ENCODE measurements at places on chromosomes 1 and 21.

DNA sequence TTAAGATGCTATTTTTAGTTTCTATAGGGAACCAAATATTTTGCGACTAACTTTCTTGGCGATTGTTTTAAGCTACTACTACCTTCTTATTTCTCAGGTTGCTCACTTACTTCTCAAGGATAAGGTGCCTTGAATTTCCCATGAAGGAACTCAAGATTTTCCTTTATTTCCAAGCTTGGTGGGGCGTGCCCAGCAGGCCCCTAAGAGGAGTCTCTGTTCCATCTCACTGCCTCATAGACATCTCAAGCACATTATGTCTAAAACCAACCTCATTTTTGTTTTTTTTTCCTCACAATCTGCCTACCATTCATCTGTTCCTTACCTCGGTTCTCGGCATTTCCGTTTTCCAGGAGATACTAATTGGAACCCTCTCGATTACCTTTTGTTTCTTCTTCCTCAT is 421.9 kb downstream of the DISC1 start:
- no peak for DNase-seq

- DNase-seq, result no peak
Measured at GRCh38 chr1:215292932-215293331, 210.4 kb downstream of the KCNK2 start.

DNA sequence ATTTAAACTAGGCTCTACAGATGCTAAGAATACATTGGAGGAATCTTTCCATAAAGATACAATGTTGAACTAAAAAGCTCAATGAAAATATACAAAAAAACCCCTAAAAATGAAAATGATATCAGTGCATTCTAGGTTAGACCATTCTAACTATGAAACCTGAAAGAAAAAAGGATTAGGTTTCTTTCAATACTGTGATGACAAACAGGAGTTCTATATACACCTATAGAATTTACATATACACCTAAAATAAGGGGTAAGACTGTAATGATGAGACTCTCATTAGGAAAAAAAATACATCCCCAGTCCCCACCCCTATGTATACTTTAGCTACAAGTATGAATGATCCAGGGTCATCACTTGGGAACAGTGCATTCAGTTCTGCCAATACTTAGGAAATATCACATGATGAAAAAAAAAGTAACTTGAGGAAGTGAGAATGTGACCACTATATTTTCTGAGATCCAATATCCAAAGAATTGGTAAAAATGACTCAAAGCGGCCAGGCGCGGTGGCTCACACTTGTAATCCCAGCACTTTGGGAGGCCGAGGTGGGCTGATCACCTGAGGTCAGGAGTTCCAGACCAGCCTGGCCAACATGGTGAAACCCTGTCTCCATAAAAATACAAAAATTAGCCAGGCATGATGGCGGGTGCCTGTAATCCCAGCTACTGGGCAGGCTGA is 26.3 kb downstream of the SELENOF start:
- DNase-seq, result no peak

DNA sequence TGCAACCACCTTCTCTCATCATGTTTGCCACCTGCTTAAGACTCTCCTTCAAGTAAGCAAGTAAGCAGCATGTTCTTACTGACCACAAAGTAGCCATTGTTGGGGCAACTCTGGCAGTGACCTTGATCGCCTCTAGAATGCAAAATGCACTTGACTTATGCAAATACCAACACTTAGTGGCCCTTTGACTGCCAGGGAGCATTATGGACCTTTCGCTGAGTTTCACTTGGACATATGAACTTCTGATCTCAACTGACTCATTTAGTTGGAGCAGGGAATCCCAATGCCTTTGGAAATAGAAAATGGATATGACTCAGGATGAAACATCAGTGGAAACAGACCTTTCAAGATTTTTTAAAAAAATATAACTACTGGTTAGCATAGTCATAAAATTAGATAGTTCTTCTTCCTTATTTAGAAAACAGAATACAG is 6.1 kb upstream of the PLA2G5 start:
- DNase-seq, result no peak

- DNase-seq, result no peak
Measured at GRCh38 chr1:97904534-97904933, 16.3 kb downstream of the DPYD start.
